ENCODE measurements at places on chromosomes 6 and 20. TPM values are rescaled to one million over a fixed set of nuclear protein-coding genes. Genes with fewer than 3 reads are reported as not detected.

- no peak for DNase-seq
- no peak overlapping the region for H3K4me3 ChIP-seq
- no peak overlapping the region for H3K27ac ChIP-seq
- no peaks in the 10 kb centered on the region for H3K4me1 ChIP-seq
- H3K36me3 ChIP-seq, result no peaks in the 10 kb centered on the region
- H3K27me3 ChIP-seq, result no peaks in the 10 kb centered on the region
Observed at GRCh38 chr20:10828180-10828579, 154.4 kb upstream of the JAG1 start.

Gene RBM24
- total RNA-seq, result 2.0 TPM

Gene SLC18B1
- total RNA-seq, result 3.9 TPM

Gene ANKS1A
- 48.6 TPM for total RNA-seq

DNA sequence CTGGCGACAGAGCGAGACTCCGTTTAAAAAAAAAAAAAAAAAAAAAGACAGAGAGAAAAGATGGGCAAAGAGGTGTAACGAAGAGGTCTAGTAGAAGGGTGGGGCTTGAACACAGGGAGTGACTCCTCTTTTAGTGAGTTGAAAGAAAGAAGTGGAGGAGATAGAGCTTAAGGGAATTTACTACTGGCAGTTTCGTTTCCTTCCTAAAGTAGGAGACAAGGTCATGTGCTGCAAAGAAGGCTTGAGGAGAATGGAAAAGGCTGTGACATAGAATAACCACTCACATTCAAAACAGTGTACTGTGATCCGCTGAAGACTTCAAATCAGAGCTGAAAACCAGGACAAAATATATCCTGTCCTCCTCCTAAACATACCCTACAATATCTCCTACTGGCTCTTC, 63.8 kb upstream of the EIF2S2 start:
- DNase-seq, result no peak
- H3K36me3 ChIP-seq, result no peaks in the 10 kb centered on the region
- H3K4me3 ChIP-seq, result no peak overlapping the region
- no peaks in the 10 kb centered on the region for H3K4me1 ChIP-seq

- no peak overlapping the region for H3K4me3 ChIP-seq
- DNase-seq, result no peak
- no peaks in the 10 kb centered on the region for H3K4me1 ChIP-seq
- H3K27me3 ChIP-seq, result no peaks in the 10 kb centered on the region
Observed at GRCh38 chr6:1704711-1705110, 95.0 kb downstream of the FOXC1 start.

GRCh38 chr6:46903175-46903574, 18.6 kb downstream of the ADGRF5 start:
- no peaks in the 10 kb centered on the region for H3K27me3 ChIP-seq
- no peak for DNase-seq
- H3K4me3 ChIP-seq, result no peak overlapping the region
- H3K36me3 ChIP-seq, result no peaks in the 10 kb centered on the region

Gene NT5DC1
- total RNA-seq, result 6.7 TPM

DNA sequence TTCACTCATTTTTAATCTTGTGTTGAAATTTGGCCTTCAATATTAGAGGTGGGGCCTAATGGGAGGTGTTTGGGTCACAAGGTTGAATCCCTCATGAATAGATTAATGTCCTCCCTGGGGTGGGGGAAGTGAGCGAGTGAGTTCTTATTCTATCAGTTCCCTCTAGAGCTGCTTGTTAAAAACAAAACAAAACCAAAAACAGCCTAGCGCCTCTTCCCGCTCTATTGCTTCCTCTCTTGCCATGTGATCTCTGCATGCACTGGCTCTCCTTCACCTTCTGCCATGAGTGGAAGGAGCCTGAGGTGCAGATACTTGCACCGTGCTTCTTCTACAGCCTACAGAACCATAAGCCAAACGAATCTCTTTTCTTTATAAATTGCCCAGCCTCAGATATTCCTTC, 89.6 kb upstream of the SLC35F1 start:
- no peak overlapping the region for H3K4me3 ChIP-seq
- no peaks in the 10 kb centered on the region for H3K36me3 ChIP-seq
- H3K4me1 ChIP-seq, result no peaks in the 10 kb centered on the region

DNA sequence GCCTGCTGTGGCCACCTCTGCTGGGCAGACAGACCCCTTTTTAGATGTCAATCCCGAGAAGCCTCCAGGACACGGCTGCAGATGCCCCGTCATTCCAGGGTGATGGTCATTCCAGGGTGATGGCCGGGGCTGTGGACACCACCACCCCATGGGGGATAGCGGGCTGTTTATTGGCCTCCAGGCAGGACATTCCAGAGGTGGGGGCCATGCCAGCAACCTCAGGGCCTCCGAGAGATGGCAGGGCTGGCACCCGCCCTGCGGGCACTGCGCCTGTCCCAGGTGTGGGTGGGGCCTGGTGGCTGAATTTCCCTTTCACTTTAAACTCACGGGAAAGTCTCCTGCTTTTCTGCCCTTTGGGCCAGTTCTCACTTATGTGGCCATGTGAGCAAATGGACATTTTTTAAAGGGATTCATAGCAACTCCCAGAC, 14.5 kb downstream of the COL9A3 start:
- DNase-seq, result no peak
- H3K4me1 ChIP-seq, result peaks cover 17% of the 10 kb centered on the region
- H3K36me3 ChIP-seq, result no peaks in the 10 kb centered on the region
- H3K27ac ChIP-seq, result peak overlapping the region; percentile 76
- H3K4me3 ChIP-seq, result no peak overlapping the region

Gene IMPG1
- total RNA-seq, result not detected

Measured in tibial nerve (tissue), 4 donors.